Activated gamma-delta T cell treated with Interleukin-2 at 50 U/mL for 16 hours (primary cell): ENCODE measurements at places on chromosomes 13 and 19.

GRCh38 chr13:26929971-26930730 is 169.6 kb upstream of the GPR12 start:
- DNase-seq = peak; percentile 78

DNA sequence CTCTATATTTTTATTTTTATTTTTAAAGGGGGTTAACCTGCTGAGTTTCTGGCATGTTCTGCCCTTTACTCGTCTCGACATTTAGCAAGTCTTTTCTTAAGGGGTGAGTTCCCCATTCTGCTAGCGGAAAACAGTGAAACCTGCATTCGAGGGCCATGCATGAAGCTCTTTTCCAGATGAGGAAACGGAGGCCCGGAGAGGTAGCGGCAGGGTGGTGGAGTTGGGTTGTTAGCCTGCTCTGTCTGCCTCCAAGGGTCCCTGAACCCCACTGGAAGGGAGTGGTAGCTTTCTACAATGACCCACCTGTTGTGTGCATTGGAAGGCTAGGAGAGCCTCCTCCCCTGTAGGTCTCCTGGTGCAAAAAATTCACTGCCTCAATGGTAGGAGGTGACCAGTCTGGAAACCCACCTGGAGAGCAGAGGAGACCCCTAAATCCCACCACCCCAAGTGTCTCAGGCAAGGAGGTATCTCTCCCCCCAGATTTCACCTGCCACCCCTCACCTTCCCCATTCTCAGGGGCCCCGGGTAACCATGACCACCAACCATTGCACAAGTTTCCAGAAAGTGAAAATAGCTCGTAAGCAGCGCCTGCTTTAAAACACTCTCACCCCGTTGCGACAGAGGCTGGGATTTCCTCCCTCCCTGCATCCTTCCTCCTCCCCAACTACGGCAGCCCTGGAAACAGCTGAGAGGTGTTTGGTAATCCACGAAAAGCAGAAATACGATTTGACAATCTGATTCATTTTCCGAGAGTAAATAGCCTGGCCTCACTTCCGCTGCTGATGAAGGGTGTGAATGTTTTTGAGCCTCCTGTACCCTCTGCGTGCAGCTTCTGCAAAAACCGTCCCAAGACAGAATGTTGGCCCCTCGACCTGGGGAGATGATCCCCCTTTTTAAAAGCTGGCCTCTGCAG is 3.5 kb downstream of the KLF2 start:
- peak; percentile 54 for DNase-seq

DNA sequence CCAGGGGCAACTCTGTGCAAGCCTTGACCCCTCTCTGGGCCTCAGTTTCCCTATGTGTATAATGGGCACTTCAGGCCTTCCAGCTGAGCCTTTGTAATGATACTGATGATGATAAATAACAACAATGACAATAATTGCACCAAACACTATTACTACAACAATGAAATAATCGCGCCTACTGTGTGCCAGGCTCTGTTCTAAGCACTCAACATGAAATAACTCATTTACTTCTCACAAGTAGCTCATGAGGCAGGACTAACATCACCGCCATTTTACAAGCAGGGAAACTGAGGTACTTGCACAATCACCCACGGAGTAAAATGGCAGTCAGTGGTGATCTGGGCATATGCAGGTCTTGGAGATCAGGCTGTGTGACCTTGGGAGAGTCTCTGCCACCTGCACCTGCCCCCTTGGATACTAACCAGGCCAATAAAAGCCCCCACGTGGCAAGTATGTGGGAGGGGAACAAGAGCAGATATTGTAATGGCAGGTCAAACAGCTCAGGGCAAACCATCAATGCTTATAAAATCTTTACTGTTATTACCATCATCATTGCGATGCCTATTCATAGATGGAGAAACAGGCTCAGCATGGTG is 540 bp upstream of the ANGPTL8 start:
- DNase-seq = no peak

GRCh38 chr19:8331263-8331845 is 10.1 kb downstream of the RPS28 start:
- DNase-seq = no peak

- no peak for DNase-seq
Measured at GRCh38 chr19:30540761-30541160, 168.6 kb downstream of the ZNF536 start.

DNA sequence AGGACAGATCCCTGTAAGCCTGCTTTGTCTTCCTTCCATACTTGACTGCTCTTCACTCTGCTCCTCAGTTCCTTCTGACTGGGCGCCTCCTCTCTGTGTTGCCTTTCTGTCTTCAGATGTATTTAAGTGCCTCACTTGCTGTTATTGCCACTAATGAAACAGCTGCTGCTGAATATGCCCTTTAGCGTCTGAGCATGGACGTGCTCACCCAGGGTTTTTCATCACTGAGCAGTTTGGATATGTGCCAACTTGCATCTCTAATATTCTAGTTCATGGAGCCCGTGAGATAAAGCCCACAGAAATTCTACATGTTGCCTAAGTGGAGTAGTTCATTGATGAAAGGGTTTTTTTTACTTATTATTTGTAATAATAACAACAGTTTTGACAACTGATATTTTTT is 198.2 kb downstream of the MYO16 start:
- DNase-seq = no peak

GRCh38 chr19:5356428-5356827 is 15.8 kb upstream of the PTPRS start:
- DNase-seq = no peak

GRCh38 chr19:17075035-17075863 is at the start of the genes HAUS8 and MYO9B:
Gene HAUS8, minus strand, starts transcription at chr19:17075452. Its CDS starts 30 bp downstream, at chr19:17075422.
Gene MYO9B, plus strand, starts transcription at chr19:17075777. Its CDS starts 25,941 bp downstream, at chr19:17101718.
- DNase-seq = peak; percentile 99

- no peak for DNase-seq
Measured at GRCh38 chr19:6213696-6214641, 65.8 kb downstream of the MLLT1 start.

DNA sequence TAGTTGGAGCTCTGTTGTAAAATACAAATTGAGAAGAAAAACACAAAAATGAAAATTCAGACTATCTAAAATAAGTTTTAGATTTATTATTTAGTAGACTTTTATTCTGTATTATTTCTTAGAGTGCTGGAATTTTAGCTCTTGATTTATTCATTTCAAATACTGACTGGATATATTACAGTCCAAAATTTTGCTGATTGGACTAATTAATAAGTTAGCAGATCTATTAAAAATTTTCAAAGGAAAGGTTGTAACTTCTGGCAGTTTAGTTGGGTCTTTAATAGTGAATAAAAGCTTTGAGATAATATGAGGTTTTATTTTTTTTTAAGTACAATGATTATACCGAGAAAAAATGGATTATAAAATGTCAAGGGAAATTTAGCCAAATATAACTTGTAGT is 1224.9 kb upstream of the SPRY2 start:
- DNase-seq = no peak
